ENCODE measurements at places on chromosomes 7 and 10.

DNA sequence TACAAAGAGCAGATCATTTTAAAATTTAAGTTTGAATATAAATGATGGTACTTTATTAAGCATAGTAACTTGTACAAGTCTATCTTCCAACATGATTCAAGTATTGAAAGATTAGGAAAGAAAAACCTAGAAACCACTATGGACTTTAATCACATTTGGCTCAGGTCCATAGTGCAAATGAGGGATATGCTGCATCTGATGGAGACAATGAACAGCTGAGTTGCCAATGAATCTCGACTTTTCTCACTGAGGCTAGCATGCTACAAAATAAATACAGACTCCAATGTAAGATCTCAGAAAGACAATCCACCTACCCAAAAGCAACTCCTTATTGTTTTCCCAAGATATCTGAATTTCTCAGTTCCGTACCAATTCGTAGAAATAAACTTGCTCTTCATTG, 89.8 kb downstream of the SEMA3A start:
- DNase-seq = no peak

DNA sequence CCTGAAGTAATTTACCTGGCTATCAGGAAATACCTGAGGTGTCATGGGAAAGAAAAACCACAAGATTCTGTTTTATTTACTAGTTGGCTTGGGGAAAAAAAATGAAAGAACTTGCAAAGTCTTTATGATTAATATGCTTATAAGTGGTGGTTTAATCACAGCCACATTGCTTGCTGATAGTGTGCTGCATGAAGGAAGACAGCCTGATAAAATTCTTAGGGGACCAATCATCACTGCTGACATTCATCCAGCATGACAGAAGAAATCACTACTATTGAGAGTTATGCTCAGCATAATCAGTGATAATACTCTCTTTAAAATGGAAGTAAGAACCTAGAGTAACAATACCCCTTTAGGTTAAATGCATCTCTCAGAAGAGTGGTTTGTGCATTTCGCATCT, 150.2 kb upstream of the LRRN3 start:
- no peak for DNase-seq

DNA sequence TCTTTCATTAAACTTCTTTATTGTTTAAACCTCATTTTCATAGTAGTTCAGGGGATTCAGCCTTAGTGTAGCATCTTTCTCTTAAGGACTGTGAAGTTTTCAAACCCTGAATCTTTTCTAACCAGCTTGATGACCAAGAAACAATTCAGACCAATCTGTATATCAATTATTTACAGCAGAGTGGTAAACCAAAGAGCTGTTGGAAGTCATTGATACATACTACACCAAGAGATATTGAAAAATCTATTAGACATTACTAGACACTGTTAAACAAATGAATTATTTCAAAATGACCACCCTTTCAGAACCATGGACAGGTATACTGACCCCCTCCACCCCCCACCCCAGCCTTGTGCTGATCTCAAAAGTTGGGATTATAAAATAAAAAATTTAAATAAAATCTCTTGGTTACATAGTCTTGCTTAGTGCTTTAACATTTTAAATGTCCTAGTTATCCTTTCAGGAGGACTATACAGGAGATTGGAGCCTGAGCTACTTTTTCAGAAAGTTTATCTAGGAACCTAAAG, 143.9 kb upstream of the LSM8 start:
- no peak for DNase-seq

DNA sequence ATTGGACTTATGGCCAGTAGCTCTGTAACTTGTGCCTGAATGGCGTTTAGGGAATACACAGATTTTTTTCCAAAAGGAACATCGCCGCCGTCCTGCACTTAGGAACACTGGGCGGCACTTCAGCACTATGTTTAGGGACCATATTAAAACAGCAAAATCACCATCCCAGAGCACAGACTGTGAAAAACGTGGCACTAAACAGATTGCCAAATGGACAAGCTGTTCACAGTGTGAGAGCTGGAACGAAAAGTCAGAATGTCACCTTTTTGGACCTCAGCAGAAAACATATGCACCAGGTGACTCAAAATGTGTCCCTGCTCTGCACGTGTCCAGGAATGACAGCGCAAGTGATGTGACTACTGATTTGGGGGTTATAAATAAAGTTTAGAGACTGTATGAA, 87.9 kb downstream of the ODAD2 start:
- no peak for DNase-seq

DNA sequence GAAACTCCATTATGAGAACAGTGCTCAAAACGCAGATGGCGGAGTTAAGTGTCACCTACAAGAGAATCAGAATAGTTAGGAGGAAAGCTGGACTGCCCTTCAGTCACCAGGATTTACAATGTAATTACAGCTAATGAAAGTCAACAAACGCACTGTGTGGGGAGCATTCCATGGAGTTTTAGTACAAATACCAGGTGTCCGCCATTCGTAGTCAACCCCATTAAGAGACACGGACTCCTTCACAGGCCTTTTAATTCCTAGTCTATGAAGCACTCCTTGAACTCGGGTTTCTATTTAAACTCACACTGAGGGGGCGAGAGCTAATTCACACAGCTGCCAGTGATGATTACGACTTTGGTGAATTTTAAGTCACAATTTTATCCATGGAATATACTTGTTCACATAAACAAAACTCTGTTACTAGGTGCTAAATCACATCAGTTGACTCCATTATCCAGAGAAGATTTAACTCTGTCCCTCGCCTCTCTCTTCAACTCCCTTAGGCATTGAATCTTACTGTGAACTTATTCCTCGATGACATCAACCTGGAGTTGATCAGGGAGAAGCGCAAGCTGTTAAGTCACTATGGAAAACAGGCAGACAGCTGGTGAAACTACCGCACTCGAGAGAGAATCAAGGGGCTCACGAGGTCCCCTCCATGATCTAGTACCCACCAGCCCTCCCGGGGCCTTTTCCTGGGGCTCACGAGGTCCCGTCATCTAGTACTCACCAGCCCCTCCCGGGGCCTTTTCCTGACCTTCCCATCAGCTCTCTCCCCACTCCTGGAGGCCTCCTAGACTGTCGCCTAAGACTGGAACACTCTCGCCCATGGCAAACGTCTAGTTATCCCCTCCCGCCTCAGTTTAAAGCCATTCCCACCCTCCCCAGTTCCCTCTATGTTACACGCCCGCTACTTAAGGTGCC, 1.5 kb downstream of the ZFAND2A start:
- DNase-seq = no peak

DNA sequence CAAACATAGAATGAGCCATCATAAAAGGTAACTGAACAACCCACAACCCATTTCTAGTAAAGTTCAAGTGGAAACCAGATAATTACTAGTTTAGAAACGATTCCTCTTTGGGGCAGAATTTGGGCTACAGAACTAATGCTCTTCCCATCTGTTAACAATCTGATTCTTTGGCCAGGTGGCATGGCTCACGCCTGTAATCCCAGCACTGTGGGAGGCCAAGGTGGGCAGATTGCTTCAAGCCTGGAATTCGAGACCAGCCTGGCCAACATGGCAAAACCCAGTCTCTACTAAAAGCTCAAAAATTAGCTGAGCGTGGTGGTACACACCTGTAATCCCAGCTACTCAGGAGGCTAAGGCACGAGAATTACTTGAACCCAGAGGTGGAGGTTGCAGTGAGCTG, 18.5 kb downstream of the CYP51A1 start:
- no peak for DNase-seq
